Activated CD4-positive, alpha-beta T cell treated with anti-CD3 and anti-CD28 coated beads for 1 hour (primary cell): ENCODE measurements at places on chromosomes 1 and 21.

DNA sequence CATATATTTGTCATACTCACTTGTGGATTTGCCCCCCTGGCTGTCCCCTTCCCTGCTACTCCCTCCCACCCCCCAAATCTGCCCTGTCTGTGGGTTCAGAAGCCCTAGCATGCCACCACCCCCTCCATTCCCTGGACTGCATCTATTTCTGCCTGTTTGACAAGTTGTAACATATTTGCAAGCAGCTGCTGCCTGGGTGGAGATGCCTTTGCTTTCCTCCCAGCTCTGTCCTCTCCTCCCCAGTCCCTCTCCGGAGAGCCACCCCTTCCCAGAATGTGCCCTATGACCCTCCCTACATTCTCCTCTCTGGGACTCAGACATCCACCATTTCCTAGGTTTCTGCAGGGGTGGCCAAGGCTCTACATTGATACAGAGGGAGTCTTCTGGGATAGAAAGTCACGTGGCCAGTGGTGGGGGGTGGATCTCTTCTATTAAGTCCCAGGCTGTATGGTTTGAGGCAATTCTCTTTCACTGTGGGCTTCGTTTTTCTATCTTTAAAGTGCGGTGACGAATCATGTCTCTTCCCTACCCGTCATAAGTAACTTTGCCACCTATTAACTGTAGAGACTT lies 6.0 kb upstream of the MYOG start:
- no peak for DNase-seq

GRCh38 chr1:104946558-104947210 lies 1197.0 kb downstream of the AMY1C start:
- DNase-seq, result no peak

- no peak for DNase-seq
Measured at GRCh38 chr1:218642033-218642948, 297.2 kb downstream of the TGFB2 start.

DNA sequence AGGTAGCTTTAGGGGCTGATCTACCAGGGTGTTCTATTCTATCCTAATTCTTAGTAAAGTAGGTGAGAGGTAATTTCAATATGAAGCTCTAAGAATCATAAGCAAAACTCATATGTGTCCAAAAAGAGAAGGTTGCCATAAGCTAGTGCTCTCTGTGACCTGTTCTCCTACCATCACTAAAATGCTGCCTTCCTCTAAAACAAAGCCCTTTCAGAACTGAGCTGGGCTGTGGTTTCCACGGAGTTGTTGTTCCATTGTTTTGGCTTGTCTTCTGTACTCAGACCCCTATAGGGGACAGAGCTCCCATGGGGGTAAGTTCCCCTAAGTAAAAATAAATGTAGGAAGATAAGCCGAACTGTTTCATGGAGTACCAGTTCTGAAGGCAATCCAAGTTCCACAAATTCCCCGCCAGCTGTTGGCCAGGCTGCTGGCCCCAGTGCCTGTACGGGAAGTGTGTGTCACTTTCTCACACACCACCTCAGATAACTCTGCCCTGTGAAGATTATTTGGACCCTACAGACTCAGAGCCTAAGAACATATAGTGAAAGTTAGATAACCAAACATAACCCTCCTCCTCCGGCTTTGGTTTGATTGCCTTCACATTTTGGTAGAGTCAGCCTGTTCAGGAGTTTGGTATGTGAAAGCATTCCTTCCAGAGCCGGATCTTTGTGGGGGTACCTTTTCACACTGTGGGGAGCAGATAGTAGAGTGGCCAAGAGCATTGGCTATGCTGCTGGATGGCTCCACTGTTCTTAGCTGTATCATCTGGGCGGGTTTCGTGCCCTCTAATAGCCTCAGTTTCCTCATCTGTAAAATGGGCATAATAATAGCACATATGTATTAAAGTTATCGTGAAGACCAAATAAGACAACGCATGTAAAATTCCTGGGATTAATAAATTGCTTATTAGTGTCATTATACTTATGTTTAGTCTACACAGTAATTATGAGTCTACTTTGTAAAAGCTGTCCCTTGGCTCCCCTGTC lies 10.8 kb downstream of the DPT start:
- no peak for DNase-seq

DNA sequence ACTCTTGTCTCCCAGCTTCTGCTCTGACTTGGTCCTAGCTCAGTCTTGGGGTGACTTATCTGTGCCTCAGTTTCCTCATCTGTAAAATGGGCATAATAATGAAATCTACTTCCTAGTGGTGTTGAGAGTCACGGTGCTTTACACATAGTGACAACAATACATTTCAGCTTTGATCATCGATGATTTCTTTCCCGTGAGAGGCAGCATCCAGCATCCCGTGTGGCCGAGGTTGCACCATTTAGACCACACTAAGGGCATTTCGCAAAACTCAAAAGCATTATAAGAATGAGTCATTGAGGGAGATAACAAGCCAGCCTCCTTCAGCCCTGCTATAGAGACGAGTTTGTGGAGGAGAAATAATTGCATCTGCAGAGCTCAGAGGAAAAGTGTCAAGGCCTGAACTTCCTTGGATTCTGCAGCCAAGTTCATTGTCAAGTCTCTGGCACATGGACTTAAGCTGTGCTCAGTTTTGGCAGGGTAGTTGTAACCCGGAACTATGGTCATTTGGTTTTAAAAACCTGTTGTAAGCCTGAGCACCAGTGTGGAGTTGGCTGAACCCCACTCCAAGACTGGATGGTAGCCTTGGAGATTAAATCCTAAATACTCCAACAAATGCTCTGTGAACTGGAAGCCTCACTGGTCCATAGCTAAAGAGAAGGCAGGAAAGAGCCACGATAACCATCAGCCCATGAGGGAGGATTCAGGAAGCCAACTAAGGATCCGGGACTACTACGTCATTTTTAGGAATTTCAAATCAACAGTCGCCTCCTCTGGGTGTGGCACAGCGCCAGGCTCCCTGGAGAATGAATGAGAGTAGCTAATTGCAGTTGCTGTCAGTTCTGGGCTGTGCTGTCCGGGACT lies 64.2 kb downstream of the TCP10L start:
- DNase-seq, result no peak

DNA sequence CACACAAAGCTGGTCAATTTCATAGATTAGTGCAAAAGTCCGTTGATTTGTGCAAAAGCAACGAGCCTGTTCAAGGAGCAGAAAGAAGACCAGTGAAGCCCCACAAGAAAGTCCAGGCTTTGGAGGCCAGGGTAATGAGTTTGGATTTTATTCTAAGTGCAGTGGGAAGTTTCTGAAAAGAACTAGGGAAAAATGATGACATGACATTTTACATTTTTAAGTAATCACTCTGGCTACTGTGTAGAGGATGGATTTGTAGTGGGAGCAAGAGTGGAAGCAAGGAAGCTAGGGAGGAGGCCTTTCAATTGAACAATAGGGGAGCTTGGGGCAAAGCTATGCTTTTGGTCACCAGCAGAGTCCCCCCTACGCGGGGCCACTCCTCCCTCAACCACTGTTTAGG lies 186.2 kb downstream of the ZNF281 start:
- DNase-seq, result no peak

GRCh38 chr1:227745568-227746265 lies 10.5 kb downstream of the SNAP47 start:
- DNase-seq, result no peak

GRCh38 chr1:219708919-219709543 lies 96.1 kb upstream of the ZC3H11B start:
- no peak for DNase-seq

DNA sequence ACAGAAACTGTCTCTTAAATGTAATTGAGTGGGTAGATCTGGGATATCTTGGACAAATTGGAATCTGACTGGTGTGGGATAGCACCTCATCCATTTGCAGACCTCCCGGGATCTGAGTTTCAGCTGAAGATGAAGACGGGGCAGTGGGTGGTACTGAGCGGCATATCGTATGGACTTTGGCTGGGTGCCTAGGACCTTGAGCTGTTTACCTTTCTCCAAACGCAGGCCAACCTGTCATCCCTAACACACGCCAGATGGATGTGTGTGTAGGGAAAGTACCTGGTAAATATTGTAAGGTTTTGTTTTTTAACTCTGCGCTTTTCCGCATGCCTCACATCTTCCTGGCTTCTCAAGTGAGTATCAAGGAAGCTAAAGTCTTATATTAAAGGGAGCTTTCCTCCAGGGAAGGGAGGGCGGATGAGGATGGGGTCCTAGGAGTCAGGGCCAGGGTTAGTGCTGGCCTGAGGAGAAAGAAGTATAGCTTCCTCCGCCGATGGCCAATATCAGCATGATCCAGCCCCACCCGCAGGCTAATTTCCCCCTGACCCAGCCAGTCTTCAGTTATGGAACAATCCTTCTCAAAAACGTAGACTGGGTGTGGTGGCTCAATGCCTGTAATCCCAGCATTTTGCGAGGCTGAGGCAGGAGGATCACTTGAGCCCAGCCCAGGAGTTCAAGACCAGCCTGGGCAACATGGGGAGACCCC lies 26.2 kb downstream of the ATP8B2 start:
- no peak for DNase-seq

- DNase-seq, result no peak
Measured at GRCh38 chr1:85584264-85584781, 3.8 kb downstream of the CCN1 start.

GRCh38 chr1:7329868-7330615 lies 441.1 kb upstream of the VAMP3 start:
- no peak for DNase-seq

DNA sequence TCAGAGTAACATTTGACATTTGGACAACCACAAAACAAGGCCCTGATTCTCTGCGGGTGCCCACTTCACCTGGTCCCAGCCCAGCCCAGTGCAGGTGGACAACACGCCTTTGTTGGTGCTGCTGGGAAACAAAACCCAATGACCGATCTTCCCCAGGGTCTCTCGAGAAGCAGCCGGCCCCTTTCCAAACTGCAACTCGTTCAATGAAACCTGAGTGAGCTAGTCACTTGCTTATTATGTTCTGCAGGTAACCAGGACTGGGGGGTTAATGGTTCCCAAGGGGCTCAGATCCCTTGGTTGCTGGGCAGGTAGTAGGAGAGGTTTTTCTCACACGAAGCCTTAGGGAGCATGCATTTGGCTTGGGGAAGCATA lies 42.9 kb downstream of the ABCG1 start:
- no peak for DNase-seq

GRCh38 chr1:107889524-107889923 lies 75.5 kb downstream of the VAV3 start:
- DNase-seq, result no peak

- no peak for DNase-seq
Measured at GRCh38 chr21:34892209-34892608, 156.9 kb downstream of the RUNX1 start.

DNA sequence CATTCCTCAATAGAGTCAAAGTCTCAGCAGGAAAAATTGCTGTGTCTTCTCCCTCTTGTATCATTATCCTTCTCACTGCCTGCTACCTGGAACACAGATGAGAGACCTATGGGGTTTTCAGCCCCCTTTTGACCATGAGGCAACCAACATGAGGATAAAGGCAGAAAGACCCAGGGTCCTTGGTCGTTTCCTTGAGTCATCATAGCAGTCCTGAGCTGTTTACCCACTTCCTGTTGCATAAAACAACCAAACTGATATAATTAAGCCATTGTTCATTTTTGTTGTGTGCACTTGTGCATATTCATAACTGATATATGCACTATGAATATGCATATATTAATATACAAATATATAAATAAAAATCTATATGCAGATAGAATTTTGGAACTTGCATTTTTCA lies 188.3 kb upstream of the MAP1LC3C start:
- no peak for DNase-seq

GRCh38 chr1:8415526-8416278 lies 97.8 kb downstream of the SLC45A1 start:
- DNase-seq, result no peak

- DNase-seq, result no peak
Measured at GRCh38 chr1:22318279-22318981, 133.2 kb upstream of the ZBTB40 start.

DNA sequence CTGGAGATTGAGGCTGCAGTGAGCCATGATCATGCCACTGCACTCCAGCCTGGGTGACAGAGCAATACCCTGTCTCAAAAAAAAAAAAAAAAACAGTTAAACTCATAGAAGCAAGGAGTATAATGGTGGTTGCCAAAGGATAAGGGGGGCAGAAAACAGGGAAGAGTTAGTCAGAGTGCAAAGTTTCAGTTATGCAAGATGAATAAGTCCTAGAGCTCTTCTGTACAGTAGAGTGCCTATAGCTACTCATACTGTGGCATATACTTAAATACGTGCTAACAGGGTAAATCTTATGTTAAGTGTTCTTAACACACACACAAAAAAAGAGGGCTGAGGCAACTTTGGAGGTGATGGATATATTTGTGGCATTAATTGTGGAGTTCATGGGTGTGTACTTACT lies 75.6 kb upstream of the COA6 start:
- no peak for DNase-seq

DNA sequence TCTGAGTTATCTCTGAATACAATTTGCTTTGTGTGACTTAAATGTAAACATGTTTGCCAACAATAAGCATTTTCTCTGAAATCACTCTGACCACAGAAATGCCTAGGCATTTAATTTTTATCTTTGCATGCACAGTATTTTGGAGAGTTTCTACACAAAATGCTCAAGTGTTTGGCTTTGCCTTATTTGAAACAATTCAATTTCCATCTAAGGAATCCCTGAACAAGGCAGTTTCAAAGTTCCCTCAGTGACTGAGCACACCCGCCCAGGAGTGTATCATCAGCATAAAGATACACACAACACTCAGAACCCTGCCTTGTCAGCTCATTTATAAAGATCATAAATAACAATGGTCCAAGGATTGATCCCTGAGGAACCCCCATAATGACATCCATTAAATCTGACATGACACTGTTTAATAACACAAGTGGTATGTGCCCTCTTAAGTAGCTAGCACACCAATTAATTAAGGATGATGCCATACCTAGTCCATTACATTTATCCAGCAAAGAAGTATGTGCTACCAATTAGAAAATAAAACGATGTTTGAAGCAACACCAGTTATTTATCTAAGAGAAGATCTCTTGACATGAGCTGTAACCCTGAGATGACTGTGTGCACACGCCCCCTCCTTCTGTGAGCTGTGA lies 585.8 kb downstream of the ADGRL2 start:
- no peak for DNase-seq

DNA sequence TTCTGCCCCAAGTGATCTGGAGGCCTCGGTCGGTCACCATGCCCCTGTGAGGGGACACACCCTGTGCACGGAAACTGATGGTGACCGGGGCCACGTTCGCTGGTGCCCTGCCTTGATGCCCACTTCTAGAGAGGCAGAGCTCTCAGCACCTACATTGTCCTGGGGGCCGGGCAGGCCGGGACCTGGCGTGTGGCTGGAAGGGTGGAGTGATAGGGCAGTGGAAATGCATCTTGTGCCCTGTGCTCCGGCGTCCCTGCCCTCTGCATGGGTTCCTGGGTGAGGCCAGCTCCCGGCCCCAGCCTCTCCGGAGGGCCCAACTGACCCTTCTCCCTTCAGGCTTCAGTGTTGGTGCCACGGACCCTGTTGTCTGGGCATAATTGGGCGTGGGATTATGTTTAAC lies 11.0 kb upstream of the UMODL1 start:
- no peak for DNase-seq
